Lung (tissue), 17 donors: ENCODE measurements at places on chromosomes 11 and 22. TPM values are rescaled to one million over a fixed set of nuclear protein-coding genes. Genes with fewer than 3 reads are reported as not detected.

The LSP1 gene
- 44.9 TPM for total RNA-seq

DNA sequence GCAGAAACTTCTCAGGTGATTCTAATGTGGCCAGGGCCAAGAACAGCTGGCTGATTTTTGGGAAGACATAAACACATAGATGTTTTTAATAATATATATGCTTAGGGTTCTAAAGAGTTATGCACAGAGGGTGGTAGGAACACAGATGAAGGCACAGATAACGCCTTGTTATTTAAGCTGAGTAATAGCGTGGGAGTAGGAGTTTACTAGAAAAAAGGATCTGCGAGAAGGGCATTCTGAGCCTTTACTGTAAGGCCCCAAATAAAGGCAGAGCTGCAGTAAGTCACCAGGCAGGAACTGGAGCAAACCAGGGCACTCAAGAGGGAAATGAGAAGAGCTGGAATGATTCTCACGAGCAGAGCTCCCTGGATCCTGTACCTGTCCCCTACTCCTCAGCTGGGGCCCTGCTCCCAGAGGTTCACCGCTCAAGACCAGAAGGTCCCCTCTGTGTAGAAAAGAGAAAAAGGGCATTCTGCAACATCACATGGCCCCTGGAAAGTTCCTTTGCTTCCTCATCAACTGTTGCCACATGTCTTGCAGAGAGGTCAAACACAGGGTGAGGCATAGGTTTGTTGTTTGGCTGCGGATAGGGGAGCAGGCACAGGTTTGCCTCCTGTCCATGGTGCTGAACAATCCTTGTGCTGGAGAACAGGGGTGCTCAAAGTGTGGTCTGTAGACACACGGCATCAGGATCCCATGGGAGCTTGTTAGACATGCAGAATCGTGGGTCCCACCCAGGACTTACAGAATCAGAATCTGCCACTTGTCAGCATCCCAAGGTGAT is 125.7 kb downstream of the TENM4 start:
- no peak overlapping the region for H3K4me3 ChIP-seq
- no peak overlapping the region for H3K27ac ChIP-seq
- no peaks in the 10 kb centered on the region for H3K27me3 ChIP-seq
- peak; percentile 43 for DNase-seq
- peaks cover 3% of the 10 kb centered on the region for H3K4me1 ChIP-seq

DNA sequence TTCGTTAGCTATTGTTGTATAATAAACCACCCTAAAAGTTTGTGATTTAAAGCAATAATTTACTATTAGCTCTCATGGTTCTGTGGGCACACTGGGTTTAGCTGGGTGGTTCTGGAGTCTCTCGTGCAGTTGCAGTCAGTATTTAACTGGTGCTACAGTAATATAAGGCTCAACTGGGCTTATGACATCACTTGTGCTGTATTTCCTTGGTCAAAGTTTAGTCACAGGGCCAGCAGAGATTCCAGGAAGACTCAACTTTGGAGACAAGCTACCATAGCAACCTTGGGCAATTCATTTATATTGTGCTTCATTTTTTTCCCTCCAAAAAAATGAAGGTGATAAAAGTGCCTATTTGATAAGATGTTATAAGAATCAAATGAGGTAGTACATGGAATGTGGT is 204.2 kb upstream of the GUCY1A2 start:
- H3K36me3 ChIP-seq: no peaks in the 10 kb centered on the region
- no peak for DNase-seq
- H3K27ac ChIP-seq: no peak overlapping the region

- H3K4me1 ChIP-seq: no peaks in the 10 kb centered on the region
- H3K27ac ChIP-seq: no peak overlapping the region
- H3K4me3 ChIP-seq: no peak overlapping the region
- no peaks in the 10 kb centered on the region for H3K27me3 ChIP-seq
- no peaks in the 10 kb centered on the region for H3K36me3 ChIP-seq
Observed at GRCh38 chr11:26420331-26420730, 88.4 kb downstream of the ANO3 start.

DNA sequence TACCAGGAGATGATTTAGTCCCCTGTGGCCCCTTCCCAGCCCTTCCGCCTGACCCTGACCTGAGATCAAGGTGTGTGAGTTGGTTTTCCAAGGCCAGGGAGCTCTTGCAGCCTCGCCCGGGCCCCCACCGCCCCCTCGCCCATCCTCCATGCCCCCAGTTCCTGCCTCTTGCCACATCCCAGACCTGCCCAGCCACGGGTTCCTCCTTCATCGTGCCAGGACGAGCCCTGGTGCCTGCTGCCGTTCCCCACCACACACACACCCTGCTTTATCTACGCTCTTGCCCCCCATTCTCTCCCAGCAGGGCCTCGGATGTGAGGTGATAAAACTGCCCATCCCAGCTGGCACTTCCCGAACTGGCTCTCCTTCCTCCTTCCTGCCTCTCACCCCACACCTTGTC is 1.4 kb upstream of the LIF start:
- no peak for DNase-seq
- H3K36me3 ChIP-seq: no peaks in the 10 kb centered on the region
- H3K4me1 ChIP-seq: peaks cover 9% of the 10 kb centered on the region
- no peaks in the 10 kb centered on the region for H3K27me3 ChIP-seq

The LARGE2 gene
- total RNA-seq: 2.4 TPM

GRCh38 chr11:72812604-72812966 is 1.6 kb upstream of the ATG16L2 start:
- no peak overlapping the region for H3K4me3 ChIP-seq
- peaks cover 15% of the 10 kb centered on the region for H3K4me1 ChIP-seq
- H3K36me3 ChIP-seq: no peaks in the 10 kb centered on the region
- no peaks in the 10 kb centered on the region for H3K27me3 ChIP-seq

DNA sequence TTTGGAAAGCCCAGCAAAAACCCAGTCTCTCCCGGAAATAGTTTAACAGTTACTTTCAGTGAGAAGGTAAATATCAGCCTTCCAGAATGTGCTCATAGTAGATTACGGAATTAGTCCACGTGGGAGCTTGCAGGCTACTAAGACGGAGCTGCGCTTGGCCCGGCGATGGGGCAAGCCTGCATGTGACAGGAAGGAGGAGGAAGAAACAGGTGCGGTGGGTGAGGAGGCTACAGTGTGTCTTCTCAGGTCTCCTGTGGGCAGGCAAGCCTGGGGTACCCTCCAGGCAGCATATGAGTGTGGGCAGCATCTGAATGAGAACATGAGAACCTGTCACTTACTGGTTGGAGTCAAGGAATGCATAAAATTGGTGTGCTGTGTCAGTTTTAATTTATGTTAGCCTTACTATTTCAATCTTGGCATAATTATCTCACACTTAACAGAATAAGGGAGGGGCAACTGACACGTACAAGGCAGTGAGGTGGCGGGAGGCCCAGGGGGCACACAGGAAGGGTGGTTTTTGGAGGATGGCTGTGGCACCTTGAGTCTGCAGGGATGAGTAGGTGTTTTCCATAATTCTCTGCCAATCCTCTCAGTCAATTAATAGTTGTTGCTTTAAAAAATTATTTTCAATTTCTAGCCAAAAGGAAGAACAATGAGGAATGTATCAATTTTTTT is 35.7 kb downstream of the CLMP start:
- H3K27me3 ChIP-seq: no peaks in the 10 kb centered on the region
- H3K4me1 ChIP-seq: no peaks in the 10 kb centered on the region
- no peaks in the 10 kb centered on the region for H3K36me3 ChIP-seq
- no peak overlapping the region for H3K27ac ChIP-seq
- DNase-seq: no peak
- H3K4me3 ChIP-seq: no peak overlapping the region

DNA sequence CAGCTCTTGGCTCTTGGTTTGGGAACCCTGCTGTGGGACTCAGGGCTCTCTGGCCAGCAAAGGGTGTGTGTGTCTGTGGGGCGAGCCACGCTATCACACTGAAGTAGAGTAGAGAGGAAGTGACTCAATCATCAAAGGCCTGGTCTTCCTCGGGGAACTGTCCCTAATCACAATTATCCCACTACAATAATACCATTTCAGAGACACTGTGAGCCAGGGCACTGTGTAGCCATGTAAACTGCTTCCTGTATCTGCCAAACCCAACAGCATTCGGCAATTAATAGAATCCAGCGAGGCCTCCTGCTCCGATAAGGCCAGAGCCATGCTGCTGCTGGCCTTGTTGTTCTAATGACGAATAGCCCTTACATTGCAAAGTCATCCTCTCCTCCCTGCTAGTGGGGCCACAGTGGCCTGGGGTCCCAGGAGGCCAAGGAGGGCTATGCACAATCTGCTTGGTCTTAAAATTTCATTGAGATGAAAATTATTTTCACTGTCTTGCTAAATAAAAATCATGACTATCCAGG is 49.8 kb upstream of the LMO2 start:
- peaks cover 6% of the 10 kb centered on the region for H3K4me1 ChIP-seq
- H3K4me3 ChIP-seq: no peak overlapping the region
- peak overlapping the region; percentile 1 for H3K27ac ChIP-seq

DNA sequence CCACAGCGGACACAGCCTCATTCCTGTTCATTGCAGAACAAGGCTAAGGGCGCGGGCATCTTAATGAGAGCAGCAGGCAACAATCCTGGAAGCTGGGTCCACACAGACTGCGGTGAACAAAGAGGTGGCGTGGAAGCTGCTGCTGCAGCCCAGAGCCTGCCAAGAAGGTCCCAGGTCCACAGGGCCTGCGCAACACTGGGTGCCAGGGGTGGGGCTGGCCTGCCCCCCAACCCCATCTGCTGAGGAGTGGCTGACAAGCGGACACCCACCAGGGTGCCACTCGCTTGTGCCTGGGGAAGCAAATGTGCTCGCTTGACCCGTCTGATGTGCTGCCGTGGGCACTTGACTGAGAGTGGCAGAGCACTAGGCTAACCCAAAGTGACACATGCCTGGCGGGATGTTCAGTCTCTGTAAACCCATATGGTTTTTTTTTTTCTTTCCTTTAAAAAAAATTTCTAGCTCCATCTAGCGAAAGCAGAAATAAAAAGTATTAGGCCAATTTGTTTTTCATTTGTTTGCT is 83.2 kb upstream of the PITPNB start:
- no peak for DNase-seq
- H3K36me3 ChIP-seq: peaks cover 14% of the 10 kb centered on the region
- no peaks in the 10 kb centered on the region for H3K4me1 ChIP-seq
- no peak overlapping the region for H3K4me3 ChIP-seq
- no peaks in the 10 kb centered on the region for H3K27me3 ChIP-seq
- H3K27ac ChIP-seq: no peak overlapping the region

The NRGN gene
- total RNA-seq: 27.2 TPM

The SLC6A5 gene
- not detected for total RNA-seq

DNA sequence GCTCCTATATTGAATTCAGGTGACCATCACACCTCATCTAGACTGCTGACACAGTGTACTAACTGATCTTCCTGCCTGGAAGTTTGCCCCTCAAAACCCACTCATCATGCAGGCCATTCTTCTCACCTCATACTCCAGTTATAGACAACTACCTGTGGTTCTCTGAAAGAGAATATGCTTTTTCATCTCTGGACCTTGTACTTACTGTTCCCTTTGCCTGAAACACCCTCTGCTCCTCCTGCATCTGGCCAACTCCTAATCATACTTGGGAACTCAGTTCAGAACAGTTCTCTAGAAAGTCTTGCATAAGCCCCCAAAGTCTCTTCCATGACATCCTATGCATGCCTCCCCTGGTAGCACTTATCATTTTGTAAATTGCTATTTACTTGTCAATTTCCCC is 28.2 kb upstream of the P4HA3 start:
- H3K4me1 ChIP-seq: no peaks in the 10 kb centered on the region
- H3K27me3 ChIP-seq: no peaks in the 10 kb centered on the region
- DNase-seq: no peak
- H3K36me3 ChIP-seq: peaks cover 3% of the 10 kb centered on the region

GRCh38 chr22:46695346-46696228 is 42.5 kb downstream of the CERK start:
- H3K36me3 ChIP-seq: peaks cover 48% of the 10 kb centered on the region
- H3K27me3 ChIP-seq: no peaks in the 10 kb centered on the region
- no peak for DNase-seq
- H3K4me1 ChIP-seq: no peaks in the 10 kb centered on the region
- no peak overlapping the region for H3K4me3 ChIP-seq
- no peak overlapping the region for H3K27ac ChIP-seq

The SCARF2 gene
- total RNA-seq: 13.1 TPM

The PHOX2A gene
- not detected for total RNA-seq

GRCh38 chr11:2168286-2169004 is 3.2 kb downstream of the TH start:
- no peak overlapping the region for H3K4me3 ChIP-seq
- H3K4me1 ChIP-seq: no peaks in the 10 kb centered on the region

DNA sequence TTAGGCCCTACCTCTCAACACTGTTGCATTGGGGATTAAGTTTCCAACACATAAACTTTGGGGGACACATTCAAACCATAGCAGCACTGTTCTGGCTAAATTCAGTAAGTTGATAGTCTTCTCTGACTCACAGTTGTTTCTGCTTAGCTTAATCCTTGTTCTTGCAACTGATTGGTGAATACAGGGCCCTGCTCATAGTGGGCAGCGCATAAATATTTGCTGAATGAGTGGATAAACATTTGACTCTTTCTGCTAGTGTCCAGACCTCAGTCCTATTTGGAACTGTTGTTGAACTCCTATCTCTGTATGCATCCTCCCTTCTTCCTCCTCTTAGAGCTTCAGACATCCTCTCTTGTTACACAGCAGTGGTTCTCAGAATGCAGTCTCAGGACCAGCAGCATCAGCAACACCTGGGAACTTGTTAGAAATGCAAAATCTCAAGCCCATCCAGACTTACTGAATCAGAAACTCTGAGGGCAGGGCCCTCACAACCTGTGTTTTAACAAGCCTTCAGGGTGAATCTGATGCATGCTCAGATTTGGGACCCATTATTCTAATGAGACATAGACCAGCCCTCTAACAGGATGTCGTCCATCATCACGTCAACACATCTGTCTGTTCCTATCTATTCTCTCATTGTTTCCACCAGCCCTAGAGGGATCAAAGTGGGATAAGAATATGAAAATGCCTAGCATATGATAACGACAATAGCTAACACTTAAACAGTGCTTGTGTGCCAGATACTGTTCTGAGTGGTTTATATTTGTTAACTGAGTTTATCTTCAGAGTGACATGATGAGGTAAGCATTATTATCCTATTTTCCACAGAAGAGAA is 22.3 kb downstream of the SPON1 start:
- DNase-seq: no peak
- H3K27me3 ChIP-seq: no peaks in the 10 kb centered on the region
- H3K36me3 ChIP-seq: no peaks in the 10 kb centered on the region
- H3K4me3 ChIP-seq: no peak overlapping the region

- no peaks in the 10 kb centered on the region for H3K36me3 ChIP-seq
- no peaks in the 10 kb centered on the region for H3K27me3 ChIP-seq
- no peak overlapping the region for H3K27ac ChIP-seq
Observed at GRCh38 chr11:95727620-95728019, 62.0 kb downstream of the FAM76B start.

- H3K4me1 ChIP-seq: peaks cover 3% of the 10 kb centered on the region
- H3K4me3 ChIP-seq: no peak overlapping the region
- no peak for DNase-seq
- no peaks in the 10 kb centered on the region for H3K27me3 ChIP-seq
Observed at GRCh38 chr11:126405906-126406305, 50.4 kb downstream of the ST3GAL4 start.

DNA sequence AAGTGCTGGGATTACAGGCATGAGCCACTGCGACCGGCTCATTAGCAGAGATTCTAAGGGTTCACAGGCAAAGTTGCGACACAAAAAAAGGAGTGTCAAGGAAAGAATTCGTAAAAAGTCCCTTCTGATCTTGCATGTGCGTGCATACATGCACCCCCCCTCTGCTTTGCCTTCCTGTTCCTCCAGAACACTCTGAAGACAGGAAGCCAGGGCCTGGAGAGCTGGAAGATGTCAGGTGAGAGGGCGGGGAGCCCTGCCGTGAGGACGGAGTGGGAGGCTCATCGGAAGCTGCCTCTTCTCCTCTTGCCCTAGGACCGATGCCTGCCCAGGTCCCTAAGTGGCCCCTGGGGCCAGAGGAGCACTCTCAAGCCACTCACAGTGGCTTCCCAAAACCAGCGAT is 89.1 kb downstream of the LARGE1 start:
- no peak overlapping the region for H3K4me3 ChIP-seq
- no peaks in the 10 kb centered on the region for H3K27me3 ChIP-seq
- no peaks in the 10 kb centered on the region for H3K36me3 ChIP-seq
- H3K27ac ChIP-seq: no peak overlapping the region
- DNase-seq: no peak
- peaks cover 17% of the 10 kb centered on the region for H3K4me1 ChIP-seq
